ENCODE measurements at places on chromosomes 7 and 10.

GRCh38 chr7:69204943-69205342 is 393.3 kb upstream of the AUTS2 start:
- peak; percentile 31 for DNase-seq

- DNase-seq, result no peak
Measured at GRCh38 chr10:23585186-23585585, 146.3 kb downstream of the OTUD1 start.

GRCh38 chr10:15253951-15254807 is 85.7 kb upstream of the NMT2 start:
- no peak for DNase-seq

GRCh38 chr7:17487343-17487742 is 188.9 kb downstream of the AHR start:
- DNase-seq, result no peak

DNA sequence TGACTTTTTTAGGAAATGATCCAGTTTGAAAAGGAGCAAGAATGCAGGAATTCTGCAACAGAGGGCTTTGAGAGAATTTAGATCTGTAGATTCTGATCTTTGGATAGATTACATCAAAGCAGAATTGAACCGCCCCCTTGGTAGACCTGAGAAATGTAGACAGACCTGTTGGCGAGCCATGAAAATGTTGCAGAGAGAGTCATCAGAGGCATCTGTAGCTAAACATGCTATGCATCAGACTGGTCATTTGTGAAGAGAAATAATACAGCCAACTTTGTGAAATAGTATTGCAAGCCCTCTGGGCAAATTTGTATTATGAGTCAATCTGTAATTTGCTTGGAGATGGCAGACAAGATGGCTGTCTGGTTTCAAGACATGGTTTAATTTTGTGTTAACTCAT is 4.3 kb upstream of the C1GALT1 start:
- no peak for DNase-seq

DNA sequence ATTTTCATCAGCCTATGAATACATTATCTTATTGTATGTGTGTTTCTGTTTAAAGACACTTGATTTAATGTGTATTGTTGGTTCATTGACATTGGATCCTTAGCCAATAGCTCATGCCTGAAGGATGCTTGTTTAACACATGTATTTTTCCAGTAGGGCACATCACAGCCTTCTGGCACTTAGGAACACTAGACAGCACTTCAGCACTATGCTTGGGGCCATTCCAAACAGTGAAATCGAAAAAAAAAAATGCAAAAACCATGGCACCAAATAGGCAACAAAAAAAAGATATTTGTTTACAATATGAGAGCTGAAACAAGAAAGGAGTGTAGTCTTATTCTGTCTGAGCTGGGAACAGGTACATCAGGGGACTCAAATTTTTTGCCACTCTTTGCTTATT is 262.8 kb downstream of the SLC25A13 start:
- no peak for DNase-seq

DNA sequence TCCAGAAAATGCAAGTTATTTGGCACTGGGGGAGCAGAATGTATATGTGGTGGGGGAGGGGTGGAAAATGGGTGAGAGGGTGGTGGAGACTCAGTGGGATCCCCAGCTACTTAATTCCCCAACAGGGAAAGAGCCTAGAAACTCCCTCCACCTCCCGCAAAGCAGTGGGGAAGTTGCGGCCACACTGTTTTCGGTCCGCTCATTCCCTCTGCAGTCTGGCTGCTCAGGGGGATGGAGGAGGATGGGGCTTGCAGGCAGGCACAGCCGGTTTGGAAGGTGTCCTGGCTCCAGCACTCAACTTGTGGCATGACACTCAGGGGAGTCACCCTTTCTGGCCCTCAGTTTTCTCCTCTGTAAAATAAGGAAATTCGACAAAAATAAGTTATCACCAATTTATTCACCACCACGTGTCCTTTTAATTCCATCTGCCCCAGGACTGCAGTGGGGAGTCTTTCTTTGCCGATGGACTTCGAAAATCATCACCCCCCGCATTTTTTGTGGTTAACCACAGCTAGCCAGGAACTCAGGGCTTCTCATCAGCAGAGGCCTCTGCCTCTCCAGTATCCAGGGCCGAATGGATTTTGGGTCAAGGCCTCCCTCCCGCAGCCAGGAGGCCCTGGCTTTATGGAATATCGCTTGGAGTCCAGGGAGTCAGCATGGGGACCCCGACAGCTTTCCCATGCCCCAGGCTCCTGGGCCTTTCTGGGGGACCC is 1.6 kb upstream of the HTRA1 start:
- no peak for DNase-seq

DNA sequence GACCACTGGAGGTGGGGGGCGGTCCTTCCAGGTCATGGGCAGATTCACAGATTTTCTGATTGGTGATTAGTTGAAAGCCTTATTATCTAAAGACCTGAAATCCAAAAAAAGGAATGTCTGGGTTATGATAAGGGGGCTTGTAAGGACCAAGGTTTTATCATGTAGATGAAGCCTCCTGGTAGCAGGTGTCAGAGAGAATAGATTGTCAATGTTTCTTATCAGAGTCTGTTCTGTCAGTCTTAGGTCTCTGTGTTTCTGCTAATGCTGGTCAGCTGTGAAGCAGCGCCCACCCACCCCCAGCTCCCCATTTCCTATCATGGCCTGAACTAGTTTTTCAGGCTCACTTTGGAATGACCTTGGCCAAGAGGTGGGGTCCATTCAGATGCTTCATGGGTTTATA is 21.2 kb downstream of the TES start:
- DNase-seq, result no peak

GRCh38 chr7:82669141-82669540 is 225.6 kb upstream of the CACNA2D1 start:
- no peak for DNase-seq

DNA sequence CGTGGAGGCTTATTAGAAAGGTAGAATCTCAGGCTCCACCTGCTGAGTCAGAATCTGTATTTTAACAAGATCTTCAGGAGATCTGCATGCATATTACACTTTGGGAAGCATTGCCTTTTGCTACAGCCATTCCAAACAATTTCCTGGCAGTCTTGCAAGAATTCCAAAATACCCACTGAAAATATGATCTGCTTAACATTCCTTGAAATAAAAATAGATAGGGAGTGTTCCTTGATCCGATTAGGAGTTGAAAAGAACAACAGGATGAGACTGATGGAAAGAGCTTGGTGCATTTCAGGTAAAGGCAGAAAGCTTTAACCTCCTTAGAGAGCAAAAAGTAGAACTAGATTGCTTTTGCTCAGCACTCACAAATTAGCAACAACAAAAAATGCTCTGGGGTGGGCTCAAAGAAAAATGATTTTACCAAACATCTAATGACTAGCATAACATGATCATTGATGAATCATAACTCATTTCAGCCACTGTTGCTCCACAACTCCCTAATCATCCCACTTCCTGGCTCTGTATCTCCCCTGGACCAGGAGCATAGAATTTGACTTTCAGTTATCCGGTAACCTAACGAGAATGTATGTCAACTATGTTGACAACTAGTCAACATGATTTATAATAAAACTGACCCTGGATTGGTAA is 115.2 kb downstream of the RNLS start:
- no peak for DNase-seq

- no peak for DNase-seq
Measured at GRCh38 chr7:42961170-42961569, 29.0 kb downstream of the MRPL32 start.

- DNase-seq, result peak; percentile 90
Measured at GRCh38 chr10:12605580-12606405, 256.4 kb downstream of the CAMK1D start.

DNA sequence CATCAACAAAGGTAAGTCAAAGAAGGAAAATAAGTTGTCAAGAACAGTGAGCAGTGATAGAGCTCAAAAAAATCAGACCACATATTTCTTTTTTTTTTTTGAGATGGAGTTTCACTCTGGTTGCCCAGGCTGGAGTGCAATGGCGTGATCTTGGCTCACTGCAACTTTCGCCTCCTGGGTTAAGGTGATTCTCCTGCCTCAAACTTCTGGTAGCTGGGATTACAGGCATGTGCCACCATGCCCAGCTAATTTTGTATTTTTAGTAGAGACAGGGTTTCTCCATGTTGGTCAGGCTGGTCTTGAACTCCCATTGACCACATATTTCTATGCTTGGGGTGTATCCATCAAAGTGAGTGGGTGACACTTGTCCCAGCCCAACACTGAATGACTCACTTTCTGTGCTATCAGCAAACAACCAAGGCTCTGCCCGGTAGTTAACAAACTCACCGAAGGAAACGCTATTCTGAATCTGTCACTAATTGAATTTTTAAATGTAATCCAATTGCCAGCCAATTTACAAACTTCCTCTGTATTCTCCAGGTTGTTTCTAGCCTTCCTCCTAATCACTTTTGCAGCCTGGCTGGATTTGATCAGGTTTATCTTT is 19.6 kb upstream of the SMNDC1 start:
- no peak for DNase-seq

GRCh38 chr7:37532636-37533035 is 84.0 kb upstream of the ELMO1 start:
- no peak for DNase-seq

DNA sequence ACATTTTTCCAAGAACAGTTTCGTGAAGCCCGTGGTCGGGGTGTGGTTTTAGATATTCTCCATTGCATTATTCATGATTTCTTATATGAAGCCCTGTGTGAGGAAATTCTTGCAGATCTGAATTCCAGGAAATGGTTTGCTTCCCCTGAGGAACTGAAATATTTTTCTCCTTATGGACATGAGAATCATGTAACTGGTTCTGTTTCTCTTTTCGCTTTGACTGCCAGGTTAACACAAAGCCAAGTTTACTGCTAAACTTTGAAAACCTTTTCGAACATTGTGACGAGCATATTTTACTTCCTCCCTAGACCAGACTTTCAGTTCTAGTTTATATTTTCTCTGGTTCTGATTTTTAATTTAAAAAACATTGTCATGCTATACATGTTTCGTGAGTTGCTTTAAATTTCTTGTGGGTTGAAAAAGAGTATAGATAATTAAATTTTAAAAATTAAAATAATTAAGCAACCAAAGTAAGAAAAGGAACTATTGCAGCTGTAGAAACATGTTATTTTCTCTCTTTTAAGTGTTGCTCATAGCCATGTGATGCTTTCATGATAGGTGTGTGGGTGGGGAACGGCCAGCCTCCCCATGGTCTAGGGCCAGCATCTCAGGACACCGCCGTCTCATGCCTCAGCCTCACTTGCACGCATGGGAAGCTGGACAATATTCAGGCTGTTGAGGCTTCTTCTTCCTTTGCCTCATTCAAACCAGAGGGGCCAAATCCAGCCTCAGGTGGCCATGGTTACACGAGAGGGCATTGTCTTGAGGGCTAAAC is 97.1 kb downstream of the CREB5 start:
- no peak for DNase-seq

DNA sequence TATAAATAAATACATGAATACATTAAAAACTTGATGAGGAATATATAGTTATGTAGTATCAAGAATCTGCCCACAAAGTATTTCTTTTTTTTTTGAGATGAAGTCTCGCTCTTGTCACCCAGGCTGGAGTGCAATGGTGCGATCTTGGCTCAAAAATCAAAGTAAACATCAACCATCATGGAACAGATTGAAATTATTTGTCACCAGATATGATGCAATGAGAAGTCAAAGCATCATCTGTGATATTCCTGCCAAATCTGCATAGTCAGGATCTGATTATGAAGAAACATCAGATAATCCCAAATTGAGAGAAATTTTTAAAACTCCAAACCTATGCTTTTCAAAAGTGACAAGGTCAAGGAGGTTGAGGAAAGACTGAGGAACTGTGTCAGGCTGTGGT is 5.1 kb upstream of the CYP2C18 start:
- DNase-seq, result no peak

DNA sequence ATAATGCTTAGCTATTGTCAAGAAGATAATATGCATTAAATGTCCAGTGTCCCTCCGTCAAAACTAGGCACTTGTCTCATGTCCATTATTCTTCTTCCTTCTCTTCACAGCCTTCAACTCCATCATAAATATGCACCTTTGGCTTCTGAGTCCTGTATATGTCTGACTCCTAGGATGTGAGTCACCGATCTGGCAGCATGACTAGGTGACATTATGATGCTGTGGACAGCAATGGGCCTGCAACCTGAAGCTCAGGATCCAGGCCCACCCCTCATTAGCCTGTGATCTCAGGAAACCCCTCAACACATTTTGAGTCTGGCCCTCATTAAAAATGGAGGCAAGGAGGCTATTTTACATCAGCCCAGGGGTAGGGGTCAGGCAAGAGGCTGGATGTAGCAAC is 362.5 kb upstream of the ZMIZ1 start:
- peak; percentile 64 for DNase-seq

DNA sequence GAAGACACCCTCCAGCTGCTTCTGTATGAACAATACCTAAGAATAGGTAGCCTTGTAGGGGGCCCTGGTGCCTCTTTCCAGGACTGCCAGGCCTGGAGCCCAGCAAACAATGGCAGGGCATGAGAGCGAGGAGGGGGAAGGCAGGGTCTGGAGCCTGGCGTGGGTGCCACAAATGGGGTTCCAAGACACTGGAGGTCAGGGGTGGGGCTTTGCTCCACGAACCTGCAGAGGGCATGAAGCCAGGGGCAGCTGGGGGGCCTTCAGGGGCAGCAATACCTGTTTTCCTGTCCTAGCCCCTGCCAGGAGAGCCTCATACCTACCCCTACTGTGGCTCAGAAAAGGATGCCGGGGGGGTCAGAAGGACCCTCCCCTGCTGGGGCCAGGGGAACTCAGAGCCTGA is 61.6 kb downstream of the SLC29A4 start:
- no peak for DNase-seq

DNA sequence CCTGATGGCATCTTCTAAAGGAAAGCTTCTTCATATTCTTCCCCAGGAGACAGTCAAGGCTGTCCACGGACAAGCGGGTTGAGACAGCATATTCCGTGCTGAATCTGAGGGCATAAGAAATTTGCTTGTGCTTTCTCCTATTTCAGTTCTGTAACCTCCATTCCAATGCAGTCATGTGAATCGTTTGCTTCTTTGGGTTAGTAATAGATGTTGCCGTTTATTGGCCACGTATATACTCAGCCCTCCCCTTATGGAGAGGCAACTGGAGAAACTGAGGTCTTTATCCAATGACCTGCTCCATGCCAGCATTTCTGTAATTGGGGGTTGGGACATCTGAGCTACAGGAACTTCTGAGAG is 38.9 kb downstream of the LYZL1 start:
- DNase-seq, result no peak

Data from MG63 (cell line).